ENCODE measurements at places on chromosomes 16 and 17.

- no peak for DNase-seq
Measured at GRCh38 chr17:16932156-16932555, 39.8 kb downstream of the TNFRSF13B start.

DNA sequence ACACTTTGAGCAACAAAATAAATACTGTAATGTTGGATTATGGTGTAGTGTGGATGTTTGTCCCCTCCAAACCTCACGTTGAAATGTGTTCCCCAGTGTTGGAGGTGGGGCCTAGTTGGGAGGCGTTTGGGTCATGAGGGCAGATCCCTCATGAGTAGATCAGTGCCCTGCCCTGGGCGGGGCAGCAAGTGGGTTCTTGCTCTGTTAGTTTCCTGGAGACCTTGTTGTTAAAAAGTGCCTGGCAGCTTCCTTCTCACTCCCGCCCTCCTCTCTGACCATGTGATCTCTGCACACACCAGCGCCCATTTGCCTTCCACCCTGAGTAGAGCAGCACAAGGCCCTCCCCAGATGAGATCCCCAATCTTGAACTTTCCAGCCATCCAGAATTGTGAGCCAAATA lies 67.7 kb downstream of the MPRIP start:
- no peak for DNase-seq

DNA sequence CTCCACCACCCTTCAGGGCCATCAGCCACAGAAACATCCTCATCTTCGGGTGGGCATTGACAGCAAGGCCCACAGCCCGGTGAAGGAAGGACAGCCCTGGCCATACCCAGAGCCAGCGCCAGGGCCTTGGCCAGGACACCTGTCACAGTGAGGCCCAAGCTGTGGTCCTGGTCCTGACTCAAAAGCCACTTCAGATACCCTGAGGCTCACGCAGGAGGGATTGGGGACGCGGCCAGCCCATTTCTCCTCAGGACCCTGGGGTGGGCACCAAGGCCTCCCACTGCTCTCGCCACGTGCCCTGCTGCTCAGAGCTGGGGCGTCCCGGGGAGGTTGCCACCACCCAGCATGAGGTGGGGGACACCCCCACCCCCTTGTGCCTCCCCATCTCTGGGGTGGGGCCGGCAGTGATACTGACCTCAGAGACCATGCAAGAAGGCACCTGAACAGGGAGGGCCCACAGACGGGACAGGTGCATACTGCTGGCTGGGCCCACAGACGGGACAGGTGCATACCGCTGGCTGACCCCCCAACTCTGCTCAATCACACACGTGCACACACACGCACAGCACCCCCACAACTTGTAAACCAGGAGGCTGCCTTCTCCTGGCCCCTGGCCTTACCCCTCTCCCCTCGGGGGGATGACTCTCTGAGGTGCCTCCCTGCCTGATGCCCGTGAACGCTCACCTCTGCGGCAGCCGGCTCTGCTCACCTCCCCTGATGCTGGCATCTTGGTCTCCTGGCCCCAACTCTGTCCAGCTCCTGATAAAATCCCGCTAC lies 14.2 kb downstream of the SLC7A5 start:
- no peak for DNase-seq

GRCh38 chr17:82346342-82347300 lies 12.4 kb upstream of the TEX19 start:
- peak; percentile 37 for DNase-seq

DNA sequence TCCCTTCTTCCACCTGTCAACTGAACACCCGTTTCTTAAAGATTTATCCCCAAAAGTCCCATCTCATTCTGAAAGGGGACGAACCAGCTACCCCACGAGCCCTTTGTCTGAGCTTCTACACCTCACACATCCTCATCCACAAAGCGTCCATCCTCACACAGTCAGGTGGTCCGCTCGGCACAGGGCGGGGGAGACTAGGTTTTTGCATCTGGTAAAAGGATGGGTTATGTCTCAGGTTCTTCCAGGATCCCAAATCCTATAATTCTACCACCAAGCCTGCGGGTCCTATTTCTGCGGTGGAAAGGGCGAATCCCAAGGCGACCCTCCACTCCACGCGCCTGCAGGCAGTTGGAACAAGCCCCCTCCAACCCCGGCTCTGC lies 458 bp downstream of the GFOD2 start:
- DNase-seq = no peak

DNA sequence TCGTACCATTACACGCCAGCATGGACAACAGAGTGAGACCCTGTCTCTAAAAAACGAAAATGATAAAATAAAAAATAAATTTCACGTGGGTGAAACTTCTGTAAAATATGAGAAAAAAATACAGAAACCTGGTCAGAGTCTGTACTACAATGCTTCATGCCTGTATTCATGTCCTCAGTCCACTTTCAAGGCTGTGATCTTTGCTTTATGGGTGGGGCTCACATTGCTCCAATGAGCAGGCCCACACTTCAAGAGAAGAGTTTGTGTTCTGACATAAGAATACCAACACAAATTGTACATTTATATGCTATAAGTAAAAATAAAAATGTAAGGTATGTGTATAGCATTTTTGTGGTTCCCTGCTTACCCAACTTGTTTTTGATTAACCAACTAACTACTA lies 32.2 kb upstream of the ABCA3 start:
- no peak for DNase-seq

DNA sequence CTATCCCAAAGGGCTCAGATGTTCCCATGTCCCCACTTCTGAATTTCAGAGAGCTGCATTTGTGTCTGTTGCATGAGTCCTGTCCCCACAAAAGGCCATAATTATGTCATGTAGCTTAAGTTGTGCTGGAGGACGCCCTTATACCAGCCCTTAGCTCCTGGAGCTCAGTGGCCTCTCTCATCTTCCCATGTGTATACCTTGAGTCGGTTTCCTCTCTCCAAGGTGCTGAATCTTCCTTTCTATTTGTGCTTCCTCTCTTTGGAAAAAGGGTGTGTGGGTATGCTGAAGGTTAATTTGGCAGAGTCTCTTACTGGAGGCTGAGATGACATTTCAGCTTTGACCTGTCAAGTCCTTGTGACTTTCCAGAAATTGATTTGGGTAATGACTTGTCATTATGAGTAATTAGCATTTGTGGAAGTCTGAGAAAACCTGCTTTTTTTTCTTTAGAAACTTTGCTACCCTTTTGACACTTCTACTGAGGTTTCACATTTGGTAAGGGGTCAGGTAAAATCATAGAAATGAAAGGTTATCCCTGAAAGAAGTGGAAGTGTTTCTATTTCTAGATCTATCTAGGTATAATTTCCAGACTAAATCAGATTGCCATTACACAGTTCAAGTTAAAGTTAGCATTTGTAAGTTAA lies 185.4 kb downstream of the ABCC12 start:
- peak; percentile 40 for DNase-seq

DNA sequence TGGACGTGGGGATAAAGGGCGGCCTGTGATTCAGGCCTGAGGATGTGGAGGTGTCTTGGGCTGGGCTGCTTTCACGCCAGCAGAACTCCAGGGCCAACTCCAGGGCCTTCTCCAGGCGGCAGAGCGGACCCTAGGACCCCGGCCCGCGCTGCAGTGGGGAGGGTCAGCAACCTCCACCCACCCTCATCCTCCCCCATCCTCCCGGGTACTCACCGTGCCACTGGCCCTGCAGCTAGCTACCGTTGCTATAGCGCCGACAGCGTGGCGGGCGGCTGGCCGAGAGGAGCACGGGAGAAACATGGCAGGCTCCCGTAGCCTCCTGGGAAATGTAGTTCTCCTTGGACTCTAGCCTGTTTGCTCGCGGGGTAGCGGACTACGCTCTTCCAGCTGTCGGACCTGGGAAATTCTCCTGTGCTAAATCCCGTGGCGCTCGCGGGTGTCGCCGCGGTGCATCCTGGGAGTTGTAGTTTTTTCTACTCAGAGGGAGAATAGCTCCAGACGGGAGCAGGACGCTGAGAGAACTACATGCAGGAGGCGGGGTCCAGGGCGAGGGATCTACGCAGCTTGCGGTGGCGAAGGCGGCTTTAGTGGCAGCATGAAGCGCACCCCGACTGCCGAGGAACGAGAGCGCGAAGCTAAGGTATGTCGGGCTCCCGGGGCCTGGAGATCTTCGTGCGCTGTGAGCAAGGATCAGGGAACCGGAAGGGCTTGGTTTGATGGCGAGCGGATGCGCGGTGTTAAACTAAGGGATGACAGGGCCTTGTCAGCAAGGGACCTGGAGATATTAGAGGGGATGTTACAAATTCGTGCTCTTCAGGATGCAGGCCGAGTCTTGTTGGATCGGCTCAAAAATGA lies at the start of the genes FTO and RPGRIP1L:
FTO (plus strand) TSS at position 567 of the 855 bp plus-strand sequence.
RPGRIP1L (minus strand) TSS at position 270 of the 855 bp plus-strand sequence. CDS start 3,136 bp downstream, outside the sequence.
- peak; percentile 99 for DNase-seq

GRCh38 chr17:83123896-83124801 lies 44.7 kb downstream of the METRNL start:
- no peak for DNase-seq

DNA sequence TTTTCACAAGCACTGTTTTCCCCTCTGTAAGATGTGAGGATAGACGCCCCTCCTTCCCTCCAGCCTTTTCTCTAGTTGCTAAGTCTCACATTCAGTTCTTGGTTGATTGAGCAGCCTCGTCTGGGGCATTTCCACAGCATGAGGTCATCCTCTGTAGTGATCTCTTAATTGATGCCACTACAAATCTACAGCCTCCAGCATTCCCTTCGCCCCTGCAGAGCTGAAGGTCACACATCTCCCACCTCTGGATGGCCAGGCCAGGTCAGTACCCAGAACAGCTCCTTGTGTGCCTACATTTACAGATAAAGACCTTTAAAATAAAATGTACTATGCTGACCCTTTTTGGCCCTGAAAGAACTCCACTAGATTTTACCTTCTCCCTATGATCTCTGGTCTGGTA lies 32.5 kb upstream of the CDH11 start:
- DNase-seq = no peak

DNA sequence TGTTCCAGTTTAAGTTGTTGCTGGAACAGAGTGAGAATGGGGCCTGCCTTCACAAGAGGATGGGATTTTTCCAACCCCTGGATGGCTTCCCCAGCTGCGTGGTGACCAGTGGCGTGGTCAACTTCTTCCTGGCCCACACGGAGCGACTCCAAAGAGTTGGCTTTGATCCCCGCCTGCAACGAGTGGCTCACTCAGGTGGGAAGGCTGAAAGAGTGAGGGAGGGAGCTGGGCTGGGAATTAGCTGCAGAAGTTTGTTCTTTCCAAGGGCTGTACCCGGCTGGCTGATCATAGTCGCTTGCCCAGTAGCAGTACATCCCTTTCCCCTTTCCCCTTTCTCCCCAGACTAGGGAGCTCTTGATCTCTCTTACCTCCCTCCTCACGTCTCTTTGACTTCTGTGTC lies 36.1 kb downstream of the B4GALNT2 start:
- no peak for DNase-seq

DNA sequence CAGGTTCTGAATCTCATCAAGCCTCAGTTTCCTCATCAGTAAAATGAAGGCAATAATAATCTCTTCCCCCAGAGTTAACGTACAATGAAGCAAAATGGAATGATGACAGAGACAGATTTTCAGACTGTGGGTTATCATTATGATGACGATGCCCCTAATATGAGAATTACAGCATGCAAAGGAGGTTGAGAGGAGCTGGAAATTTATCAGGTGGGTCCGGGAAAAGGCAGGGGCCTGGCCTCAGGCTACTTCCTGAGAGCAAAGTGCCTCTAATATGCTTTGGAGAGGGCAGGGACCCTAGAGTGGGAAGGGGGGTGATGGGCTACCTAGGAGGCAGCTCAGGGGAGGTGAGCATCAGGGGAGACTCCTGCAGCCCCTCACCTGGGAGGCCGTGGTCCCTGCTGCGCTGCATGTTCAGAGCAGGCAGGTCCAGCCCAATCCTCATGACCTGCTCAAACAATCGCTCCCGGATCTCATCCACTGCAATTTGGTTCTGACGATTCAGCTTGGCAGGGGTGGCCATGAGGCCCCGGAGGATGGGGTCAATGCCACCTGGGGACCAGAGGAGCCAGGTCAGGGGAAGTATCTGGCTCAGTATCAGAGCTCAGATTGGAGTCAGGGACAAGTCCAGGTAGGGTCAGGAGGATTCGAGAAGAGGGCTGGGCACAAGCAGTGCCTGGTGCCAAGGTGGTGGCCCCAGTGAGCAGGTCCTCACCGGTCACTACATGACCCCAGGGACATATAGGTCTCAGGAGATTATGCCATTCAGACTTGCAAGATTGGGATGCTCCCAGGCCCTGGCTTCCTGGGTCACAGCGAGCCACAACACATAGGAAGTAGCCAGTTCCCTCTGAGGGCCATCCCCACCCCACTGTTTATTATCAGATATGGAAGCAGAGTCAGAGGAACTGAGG lies 8.1 kb downstream of the MPO start:
- DNase-seq = no peak

DNA sequence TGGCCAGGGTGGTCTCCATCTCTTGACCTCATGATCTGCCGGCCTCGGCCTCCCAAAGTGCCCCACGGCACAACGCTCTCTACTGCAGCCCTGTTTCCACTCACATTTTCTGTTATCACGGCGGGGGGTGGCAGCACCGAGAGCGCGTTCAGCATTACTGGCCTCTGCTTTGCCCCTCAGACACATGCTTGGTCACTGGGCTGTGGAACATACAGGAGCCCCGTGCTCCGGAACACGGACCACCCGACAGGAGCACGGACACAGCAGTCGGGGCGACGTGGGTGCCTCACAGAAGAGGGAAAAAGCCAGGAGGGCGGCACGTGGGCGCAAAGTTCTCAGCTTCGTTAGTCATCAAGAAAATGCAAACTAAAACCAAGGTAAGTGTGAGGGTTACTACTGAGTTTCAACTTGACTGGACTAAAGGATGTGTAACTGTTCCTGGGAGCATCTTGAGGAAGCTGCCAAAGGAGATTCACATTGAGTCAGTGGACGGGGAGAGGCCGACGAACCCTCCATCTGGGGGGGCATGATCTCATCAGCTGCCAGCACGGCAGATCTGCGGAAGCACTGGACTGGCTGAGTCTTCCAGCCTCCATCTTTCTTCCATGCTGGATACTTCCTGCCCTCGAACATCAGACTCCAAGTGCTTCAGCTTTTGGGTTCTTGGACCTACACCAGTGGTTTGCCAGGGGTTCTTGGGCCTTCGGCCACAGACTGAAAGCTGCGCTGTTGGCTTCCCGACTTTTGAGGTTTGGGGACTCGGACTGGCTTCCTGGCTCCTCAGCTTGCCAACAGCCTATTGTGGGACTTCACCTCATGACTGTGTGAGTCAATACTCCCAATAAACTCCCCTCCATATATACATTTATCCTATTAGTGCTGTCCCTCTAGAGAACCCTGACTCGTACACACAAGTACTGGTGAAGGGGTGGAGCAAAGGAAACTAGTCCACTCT lies 106.8 kb downstream of the ZNF778 start:
- DNase-seq = no peak

GRCh38 chr17:78697554-78698343 lies 84.3 kb downstream of the CYTH1 start:
- DNase-seq = no peak

- no peak for DNase-seq
Measured at GRCh38 chr16:88927010-88927409, 50.0 kb downstream of the CBFA2T3 start.
